ENCODE measurements at places on chromosomes 6 and 20.

- DNase-seq: no peak
These were observed 15.5 kb downstream of the MRPL14 start for GRCh38 chr6:44111434-44112417.

DNA sequence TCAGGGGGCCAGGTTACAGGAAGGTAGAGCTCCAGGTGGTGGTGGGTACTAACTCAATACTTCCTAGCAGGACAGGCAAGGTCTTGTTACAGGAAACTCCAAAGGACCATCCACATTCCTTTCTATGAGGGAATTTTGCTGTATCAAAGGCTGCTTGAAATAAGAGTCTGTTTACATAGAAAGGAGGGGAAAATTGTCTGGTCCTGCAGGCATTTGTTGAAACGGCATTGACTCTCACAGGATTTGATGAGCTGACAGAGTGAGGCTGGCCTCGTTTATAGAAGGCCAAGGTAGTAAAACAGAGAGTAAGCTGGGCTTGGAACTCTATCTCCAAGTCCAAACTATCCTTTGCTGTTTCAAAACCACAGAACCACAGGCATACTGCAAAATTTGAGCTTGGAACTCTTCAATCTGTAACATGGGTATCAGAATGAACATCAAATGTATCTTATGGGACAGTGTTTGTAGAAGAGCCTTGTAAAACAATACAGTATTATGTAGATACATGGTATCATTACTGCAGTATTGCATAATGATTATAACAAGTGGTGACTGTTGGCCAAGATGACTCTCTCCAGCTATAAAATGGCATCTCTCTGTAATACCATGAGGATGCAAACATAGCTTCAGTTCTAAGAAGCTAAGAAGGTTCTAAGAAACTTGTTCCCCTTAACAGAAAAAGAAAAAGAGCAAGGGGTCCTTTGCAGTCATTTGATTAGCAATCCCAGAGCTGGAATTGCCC lies 61.5 kb downstream of the TRAM2 start:
- no peak for DNase-seq

GRCh38 chr6:145809785-145810184 lies 4.8 kb downstream of the FBXO30 start:
- no peak for DNase-seq

DNA sequence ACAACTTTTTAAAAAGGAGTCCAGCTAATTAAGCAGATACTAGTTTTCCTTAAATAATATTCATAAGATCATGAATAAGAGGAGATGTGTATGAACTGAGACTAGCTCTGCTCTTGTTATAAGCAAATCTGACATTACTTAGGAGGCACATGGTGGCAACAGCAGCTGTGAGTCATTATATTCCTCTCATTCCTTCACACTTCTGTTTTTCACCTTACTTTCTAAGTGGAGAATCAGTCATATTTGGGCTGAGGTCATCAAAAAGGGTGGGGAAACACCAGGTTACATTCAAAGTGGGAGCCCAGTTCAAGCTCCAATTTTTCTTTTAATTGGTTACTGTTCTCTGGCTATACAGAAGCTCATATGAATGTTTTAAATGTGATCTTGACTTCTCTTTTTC lies 6.0 kb upstream of the RIPPLY2 start:
- no peak for DNase-seq

GRCh38 chr6:149033454-149033853 lies 284.1 kb upstream of the TAB2 start:
- DNase-seq: no peak

- DNase-seq: no peak
These were observed 8.3 kb upstream of the ADGB start for GRCh38 chr6:146590492-146590891.

- DNase-seq: no peak
These were observed 24.3 kb upstream of the MCUR1 start for GRCh38 chr6:13838616-13839015.

DNA sequence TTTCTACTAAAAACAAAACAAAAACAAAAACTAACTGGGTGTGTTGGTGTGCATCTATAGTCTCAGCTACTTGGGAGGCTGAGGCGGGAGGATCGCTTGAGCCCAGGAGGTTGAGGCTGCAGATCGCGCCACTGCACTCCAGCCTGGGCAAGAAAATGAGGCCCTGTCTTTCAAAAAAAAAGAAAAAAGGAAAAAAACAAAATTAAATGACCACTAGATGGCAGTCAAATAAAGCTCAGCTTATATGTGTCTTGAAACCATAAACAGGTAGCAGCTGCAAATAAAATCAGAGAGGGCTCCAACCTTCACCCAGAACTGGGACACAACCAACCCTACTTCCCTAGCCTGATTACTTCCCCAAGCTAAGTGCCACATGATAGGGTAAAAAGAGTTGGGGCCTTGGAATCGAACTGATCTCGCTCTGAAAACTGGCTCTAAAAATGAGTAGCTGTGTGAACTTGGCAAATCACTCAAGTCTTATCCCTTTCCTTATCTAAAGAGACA lies 67.1 kb upstream of the ADGRF4 start:
- no peak for DNase-seq

DNA sequence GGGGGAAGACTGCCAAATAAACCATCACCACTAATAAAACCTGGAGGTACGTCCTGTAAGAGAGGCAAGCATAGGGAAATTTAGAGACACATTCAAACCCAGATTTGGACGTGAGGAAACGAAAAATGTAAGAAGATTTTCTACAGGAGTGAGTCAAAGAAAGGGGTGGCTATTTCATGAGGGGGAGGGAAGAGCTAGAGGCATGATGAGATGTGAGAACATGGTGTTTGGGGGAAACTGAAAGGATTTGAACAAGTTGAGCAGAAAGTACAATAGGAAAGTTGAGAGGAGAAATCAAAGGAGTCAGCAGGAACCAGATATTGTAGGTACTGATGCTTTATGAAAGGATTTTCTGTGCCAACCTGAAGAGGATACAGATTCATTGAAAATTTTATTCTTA lies 179.1 kb upstream of the HS3ST5 start:
- no peak for DNase-seq

DNA sequence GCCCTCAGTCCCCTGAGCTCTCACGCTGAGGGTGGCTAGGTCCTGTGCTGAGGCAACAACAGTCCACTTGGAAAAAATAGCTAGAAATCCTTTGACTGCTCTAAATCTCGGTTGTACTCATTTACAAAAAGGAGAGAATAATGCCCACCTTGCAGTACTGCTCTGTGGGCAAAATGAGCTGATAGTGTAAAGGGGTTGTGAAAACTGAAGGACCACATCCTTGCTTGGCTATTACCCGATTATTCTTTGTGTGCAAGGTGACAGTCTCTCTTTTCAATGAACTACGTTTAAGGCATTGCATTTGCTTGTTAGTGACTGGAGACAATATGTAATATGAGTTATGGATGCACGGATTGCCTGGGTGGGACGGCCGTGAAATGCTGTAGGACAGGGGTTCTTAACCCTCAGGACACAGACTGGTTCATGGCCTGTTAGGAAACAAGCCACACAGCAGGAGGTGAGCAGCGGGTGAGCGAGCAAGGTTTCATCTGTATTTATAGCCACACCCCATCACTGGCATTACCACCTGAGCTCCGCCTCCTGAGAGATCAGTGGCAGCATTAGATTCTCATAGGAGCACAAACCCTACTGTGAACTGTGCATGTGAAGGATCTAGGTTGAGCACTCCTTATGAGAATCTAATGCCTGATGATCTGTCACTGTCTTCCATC lies 14.6 kb downstream of the SAMD3 start:
- DNase-seq: no peak

- no peak for DNase-seq
These were observed 304.2 kb upstream of the CDH4 start for GRCh38 chr20:60947819-60948218.

DNA sequence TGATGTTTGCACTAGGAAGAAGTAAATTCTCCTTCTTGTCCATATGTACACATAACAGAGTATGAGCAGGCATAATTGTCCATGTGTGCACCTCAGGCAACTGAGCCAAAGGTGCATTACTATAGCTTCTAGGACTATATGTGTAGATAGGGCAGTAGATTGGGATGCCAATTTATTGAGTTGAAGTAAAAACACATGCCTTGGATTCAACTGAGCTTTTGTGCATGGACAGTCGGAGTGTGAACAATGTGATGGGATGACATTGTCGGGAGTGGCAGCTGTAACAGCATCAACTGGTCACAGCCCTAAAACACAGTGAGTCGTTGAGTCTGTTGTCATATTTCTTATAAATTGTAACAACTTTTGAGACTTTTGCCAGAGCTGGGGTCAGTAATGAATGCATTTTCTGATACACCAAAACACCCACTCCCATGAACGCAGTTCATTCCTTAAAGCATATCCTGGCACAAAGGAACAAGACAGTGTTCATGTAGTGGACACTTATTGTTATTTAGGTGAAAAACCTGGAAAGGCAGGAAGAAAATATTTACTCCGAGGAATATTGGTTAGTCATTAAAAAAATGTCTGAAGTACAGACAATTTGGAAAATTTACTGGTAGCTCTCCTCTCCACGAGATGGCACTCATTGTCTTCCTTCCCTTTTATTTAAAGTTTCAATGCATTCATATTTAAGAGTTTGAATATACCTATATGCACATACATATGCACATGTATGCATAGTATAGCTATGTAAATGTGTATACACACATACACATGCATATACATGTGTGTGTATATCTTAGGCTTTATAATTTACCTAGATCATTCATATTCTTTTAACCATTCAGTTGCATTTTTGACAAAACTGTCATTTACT lies 302.0 kb upstream of the STXBP5 start:
- no peak for DNase-seq

- no peak for DNase-seq
These were observed 2.2 kb upstream of the E2F3 start for GRCh38 chr6:20399518-20399917.

GRCh38 chr6:1346558-1347091 lies 34.7 kb downstream of the FOXQ1 start:
- DNase-seq: no peak

DNA sequence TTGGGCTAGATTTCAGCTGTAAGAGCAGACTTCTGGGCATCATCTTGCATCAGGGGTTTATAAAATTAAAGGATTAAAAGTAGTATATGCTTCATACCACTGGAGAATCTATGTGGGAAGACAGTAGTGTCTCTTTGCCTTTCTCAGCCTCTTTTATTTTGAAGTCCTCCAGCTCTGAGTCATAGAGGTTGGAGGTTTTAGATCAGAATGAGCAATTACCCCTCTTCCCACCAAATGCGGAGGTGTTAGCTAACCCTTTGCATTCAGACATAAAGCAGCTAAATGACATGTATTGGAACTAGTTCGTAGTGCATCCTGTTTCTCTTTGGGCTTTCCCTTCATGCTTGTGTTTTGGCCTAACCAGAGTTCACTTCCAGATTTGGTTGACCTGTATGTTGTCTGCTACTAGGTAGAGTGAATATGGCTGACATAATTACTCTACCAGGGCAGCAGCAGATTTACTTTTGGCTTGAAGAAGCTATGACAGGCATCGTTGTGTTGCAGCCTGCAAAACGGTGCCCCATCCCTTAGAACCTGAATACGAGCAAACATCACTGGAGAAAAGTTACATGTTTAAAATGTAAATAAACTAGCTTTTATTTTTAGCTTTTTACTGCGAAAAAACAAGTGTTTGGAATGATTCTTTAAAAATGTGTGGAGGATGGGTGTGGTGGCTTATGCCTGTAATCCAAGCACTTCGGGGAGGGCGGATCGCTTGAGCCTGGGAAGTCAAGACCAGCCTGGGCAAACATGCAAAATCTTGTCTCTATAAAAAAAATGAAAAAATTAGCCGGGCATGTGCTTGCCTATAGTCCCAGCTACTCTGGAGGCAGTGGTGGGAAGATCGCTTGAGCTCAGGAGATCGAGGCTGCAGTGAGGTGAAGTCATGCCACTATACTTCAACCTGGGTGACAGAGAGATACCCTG lies 82.2 kb downstream of the MYO6 start:
- no peak for DNase-seq

- no peak for DNase-seq
These were observed 25.6 kb downstream of the GFOD1 start for GRCh38 chr6:13461805-13462204.

Measured in stimulated activated CD4-positive, alpha-beta T cell treated with anti-CD3 and anti-CD28 coated beads, Interleukin-2, amount 100 ng/mL, for 24 hours (primary cell).